Thyroid gland (tissue), 4 donors: ENCODE measurements at places on chromosomes 5 and 9. TPM values are rescaled to one million over a fixed set of nuclear protein-coding genes. Genes with fewer than 3 reads are reported as not detected.

The DUSP1 gene
- total RNA-seq, result 731 TPM

The RNF183 gene
- total RNA-seq, result not detected

- no peaks in the 10 kb centered on the region for H3K4me1 ChIP-seq
- no peak for DNase-seq
- no peaks in the 10 kb centered on the region for H3K36me3 ChIP-seq
- no peaks in the 10 kb centered on the region for H3K27me3 ChIP-seq
Observed at GRCh38 chr9:93984860-93985259, 29.7 kb upstream of the BARX1 start.

- peaks cover 31% of the 10 kb centered on the region for H3K4me1 ChIP-seq
- DNase-seq, result peak; percentile 39
- no peaks in the 10 kb centered on the region for H3K27me3 ChIP-seq
- H3K4me3 ChIP-seq, result no peak overlapping the region
Observed at GRCh38 chr9:121727295-121728020, 76.0 kb downstream of the DAB2IP start.

The COMMD10 gene
- 58.7 TPM for total RNA-seq

DNA sequence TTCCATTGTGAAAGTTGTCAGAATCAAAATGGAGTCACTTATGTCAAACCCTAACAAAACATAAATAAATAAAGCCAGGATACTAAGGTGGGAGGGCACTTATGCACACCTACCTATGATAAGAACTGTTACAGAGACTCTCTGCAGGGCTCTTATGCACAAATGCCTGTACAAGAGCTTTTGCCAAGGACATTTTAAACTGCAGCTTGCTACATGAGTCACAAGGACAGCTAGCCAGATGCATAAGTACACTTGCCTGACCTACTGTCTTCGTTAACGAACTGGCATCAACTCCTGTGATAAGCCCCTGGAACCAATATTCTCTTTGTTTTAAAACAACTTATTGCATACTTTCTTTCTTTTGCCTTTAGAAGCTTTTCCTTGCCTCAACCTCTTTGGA lies 152.9 kb upstream of the SPEF2 start:
- H3K4me3 ChIP-seq, result no peak overlapping the region
- no peaks in the 10 kb centered on the region for H3K27me3 ChIP-seq
- DNase-seq, result no peak

DNA sequence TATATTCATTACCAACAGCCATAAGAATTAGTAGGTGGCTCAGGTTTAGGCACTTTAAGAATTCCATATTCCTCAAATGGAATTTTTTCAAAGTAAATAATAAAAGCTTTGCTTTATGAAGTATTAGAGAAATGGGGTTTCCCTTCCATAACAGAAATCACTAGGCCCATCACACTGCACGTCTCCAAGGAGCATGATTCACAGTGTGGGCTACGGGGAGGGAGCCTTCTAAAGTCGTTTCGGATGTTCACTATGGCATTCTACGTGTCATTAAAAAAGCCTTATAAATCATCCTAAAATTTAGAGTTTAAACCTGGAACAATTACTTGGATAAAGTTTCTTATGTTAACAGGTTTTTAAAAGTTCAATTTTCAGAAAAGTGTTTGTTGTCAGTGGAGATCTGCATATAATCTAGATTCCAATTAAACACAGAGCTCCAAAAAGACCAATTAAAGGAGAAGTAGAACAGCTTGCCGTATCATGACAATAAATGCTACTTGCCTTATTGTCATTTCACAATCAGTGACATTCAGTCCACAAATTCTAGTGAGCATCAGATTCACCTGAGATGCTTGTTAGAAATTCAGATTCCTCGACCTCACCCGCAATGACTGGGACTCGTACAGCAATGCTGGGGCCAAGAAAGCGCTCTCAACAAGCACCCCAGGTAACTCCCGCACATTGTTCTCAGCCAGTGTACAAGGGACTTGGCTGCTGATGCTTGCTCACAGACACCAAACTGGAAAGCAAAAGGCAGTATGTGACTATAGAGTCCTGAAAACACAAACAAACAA lies 115.7 kb downstream of the NFIB start:
- H3K27me3 ChIP-seq, result no peaks in the 10 kb centered on the region
- H3K27ac ChIP-seq, result peak overlapping the region; percentile 72
- peaks cover 42% of the 10 kb centered on the region for H3K4me1 ChIP-seq
- no peak overlapping the region for H3K4me3 ChIP-seq

DNA sequence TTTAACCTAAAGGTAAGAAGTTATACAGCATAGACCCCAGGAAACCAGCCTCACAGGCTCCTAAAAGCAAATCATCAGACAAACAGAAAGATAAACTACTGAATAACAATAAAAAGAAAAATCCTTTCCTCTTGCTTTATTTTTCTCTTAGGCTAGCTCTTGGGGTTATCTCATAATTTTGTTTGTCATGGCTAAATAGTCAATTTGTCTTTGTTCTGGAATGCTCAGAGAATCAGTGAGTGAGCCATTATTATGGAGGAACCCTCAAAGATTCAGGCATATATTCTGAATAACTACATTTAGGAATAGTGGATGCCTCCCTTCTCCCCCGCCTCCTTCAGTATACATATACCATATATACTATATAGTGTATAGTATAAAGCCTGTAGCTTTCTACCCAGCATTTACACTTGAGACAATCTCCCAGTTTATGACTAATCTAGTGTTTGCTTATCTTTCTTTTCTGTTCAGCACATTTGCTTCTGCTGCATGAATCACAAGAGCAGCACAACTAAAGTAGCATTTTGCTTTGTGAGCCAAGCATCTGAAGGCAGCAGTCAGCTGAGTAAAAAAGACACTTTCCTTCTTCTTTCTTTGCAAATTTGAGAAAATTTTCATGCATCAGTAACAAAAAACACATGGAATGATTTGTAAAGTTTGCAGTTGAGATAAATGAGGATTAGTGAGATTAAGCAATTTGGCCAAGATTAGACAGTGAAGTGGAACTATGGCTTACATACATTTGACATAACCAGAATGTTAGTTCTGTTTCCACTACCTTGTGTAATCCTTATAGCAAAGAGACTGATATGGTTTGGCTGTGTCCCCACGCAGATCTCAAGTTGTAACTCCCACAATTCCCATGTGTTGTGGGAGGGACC lies 45.3 kb upstream of the PPP3R2 start:
- no peak for DNase-seq
- no peak overlapping the region for H3K27ac ChIP-seq
- no peaks in the 10 kb centered on the region for H3K27me3 ChIP-seq
- H3K36me3 ChIP-seq, result no peaks in the 10 kb centered on the region
- H3K4me3 ChIP-seq, result no peak overlapping the region

DNA sequence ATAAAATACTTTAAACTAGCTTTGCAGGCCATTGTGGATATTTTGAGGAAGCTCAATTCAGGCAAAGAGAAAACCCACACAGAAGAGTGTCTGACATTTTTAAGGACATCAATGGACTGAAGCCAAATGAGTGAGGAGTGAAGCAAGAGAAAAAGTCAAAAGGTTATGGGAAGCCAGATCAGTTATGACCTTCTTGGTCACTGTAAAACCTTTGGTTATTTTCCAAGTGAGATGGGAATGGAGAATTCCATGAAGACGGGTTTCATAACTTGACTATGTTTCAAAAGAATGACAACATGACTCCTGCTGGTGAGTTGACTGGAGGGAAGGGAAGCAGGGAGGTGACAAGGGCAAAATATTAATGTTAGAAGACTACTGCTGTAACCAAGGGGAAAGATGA lies 585.2 kb downstream of the EFNA5 start:
- no peaks in the 10 kb centered on the region for H3K4me1 ChIP-seq
- H3K27ac ChIP-seq, result no peak overlapping the region
- no peak for DNase-seq
- H3K36me3 ChIP-seq, result no peaks in the 10 kb centered on the region

The KIF24 gene
- total RNA-seq, result 3.5 TPM

The UGT3A2 gene
- not detected for total RNA-seq

The TSSK1B gene
- not detected for total RNA-seq

DNA sequence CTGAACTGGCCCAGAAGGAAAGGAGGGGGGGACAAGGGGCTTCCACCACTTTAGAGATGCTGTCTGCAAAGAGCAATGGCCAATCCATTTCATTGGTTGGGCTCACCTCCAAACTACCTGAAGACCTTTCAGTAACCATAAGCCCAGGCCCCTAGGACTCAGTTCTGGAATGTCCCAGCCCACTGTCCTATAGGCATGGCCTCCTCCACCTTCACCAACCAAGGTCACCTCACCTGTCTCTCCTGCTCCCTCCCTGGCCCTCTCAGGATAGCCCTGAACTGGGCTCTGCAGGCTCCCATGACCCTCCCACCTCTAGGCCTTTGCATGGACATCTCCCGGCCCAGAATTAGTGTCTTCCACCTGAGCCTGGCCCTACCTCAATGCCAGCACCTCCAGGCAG lies 22.4 kb downstream of the S1PR3 start:
- no peaks in the 10 kb centered on the region for H3K36me3 ChIP-seq
- H3K27ac ChIP-seq, result no peak overlapping the region
- H3K4me1 ChIP-seq, result no peaks in the 10 kb centered on the region
- no peak overlapping the region for H3K4me3 ChIP-seq
- no peak for DNase-seq

The PCDHA3 gene
- 1.2 TPM for total RNA-seq
